ENCODE measurements at places on chromosomes 6 and 20.

DNA sequence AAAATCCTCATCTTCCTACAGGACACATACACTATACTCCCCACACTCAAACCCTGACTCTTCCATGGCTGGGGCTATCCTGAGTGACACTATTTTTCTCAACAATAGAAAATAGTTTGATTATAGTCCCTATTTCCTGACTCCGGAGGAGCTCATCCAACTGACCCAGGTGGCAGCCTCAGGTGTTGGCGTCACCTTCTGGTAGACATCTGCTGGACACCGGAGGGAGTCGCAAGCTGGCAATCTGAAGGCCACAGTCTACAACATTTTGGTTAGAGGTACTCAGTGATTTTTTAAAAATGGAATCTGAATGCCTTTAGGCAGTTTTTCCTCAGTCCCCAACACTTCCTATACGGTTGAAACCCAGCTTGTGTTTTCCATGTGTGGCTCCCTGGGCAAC lies 32.2 kb upstream of the OCSTAMP start:
- DNase-seq = no peak

GRCh38 chr20:13180986-13181889 lies 39.8 kb upstream of the ISM1 start:
- DNase-seq = no peak

DNA sequence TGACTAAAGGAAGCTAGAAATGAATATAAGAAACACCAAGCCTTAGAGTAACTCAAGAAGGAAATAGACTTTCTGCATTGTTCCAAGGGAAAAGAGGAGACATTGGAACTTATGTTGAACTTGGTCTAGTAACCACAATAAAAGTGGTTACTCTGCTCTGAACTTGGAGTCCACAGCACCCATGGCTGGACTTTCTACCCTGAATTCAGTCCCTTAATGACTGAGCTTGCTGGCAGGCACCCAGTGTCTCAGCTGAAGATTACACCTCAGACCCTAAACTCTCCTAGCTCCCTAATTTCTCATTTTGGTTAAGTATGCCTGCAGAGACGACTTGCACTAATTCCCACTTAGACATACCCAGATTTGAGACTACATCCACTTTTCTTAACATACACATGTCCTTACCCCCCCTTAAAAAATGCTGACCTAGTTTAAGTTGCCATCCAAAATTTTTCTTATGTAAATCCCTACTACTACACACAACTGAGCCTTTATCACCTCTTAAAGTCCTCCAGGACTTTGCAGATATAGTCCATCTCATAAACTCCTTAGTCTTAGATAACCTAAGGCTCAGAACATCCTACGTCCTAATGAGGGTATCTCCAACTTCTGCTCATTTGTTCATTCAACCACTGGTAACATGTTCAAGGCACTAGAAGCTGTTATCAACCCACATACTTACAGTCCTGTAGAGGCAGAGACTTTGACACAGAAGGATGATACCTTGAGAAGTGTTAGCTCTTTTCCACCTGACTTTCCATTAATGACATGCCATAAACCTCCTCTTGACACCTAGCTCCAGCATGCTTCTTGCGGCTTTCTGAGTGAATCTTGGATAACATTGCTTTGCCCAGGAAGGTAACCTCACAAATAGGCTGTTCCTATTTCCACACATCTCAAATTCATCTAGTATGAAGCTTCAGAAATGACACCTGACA lies 129.8 kb downstream of the ALDH8A1 start:
- DNase-seq = no peak

- no peak for DNase-seq
These were observed 15.7 kb downstream of the MANEA start for GRCh38 chr6:95593025-95593424.

GRCh38 chr6:73710470-73710869 lies 14.5 kb downstream of the CD109 start:
- DNase-seq = no peak

DNA sequence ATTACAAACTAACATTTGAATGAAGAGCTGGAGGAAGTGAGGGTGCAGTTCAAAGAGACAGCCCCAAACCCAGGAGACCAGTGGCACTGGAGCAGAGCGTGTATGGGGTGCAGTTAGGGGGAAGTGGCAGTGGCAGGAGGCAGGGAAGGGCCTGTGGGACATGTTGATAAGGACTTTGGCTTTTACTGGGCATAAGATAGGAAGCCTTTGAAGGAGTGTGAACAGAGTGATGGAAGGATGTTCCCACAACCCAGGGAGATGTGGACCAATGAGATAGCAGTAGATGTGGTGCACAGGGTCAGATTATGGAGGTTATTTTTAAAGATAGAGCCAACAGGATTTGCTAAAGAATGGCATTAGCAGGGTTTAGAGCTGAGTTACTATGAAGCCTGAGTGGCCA lies 56.4 kb downstream of the AIG1 start:
- no peak for DNase-seq

GRCh38 chr6:54846857-54847674 lies 495 bp downstream of the FAM83B start:
- no peak for DNase-seq

GRCh38 chr20:33423141-33423834 lies 20.3 kb downstream of the SNTA1 start:
- no peak for DNase-seq

- no peak for DNase-seq
These were observed 52.3 kb upstream of the HFE start for GRCh38 chr6:26034905-26035304.

DNA sequence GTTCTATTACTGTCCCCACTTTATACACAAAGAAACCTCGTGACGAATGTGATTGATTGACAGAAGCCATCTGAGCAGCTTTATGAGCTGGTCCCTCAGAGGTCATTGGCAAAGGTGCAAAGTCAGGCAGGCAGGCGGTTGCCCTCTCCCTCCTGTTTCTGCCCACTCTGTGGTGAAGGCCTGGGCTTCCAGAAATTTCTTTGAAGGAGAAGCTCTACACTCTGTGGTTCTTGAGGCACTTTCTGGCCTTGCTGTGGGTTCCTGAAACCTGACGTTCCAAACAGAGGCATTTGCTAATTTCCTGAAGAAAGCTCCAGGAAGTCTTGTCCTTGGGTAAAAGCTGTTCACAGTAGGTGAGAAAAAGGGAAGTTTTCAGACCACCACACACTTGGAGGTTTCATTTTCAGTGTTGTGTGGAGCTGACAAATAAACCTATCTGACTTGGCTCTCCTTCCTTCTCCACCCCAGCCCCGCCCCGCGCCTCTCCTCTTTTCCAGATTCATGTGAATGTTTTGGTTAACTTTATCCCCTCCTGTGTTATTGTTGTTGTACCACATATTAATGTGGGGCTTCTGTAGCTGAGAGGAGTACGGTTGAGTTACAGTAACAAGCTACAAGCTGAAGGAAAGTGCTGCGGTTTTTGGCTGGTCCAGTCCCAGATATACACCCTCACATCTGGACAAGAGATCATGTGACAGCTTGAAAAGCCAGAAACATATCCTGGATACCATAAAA lies 274.1 kb downstream of the CLIC5 start:
- no peak for DNase-seq

- peak; percentile 64 for DNase-seq
These were observed 65.2 kb downstream of the CDS2 start for GRCh38 chr20:5191829-5192569.

DNA sequence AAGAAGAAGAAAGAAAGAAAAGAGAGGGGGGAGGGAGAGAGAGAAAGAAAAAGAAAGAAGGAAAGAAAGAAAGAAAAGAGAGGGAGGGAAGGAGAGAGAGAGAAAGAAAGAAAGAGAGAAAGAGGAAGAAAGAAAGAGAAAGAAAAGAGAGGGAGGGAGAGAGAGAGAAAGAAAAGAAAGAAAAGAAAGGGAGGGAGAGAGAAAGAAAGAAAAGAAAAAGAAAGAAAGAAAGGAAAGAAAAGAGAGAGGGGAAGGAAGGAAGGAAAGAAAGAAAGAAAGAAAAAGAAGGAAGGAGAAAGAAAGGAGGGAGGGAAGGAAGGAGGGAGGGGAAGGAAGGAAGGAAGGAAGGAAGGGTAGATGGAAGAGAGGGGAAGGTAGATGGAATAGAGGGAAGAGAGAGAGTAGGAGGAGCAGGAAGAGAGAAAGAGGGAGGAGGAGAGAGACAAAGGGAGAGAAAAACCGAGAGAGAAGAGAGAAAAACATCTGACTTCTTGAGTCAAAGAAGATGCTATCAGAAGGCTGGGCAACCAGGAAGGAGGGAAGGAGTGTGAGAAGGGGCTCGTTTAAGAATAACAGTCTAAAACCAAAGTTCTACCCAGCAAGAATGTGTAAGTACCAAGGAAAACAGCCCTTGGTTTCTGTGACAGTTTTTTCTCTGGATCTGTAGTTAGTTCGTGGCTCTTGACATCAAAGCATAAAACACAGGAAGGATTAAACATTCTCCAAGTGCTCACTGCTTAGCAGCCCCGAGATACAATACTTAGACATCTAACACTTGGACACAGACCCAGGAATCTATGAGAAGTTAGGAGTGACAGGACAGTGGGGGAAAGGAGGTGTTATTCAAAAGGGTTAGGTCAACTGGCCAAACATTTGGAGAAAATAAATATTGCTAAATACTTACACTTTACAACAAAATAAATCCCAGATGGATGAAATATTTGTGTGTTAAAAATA lies 131.9 kb upstream of the STMND1 start:
- no peak for DNase-seq

DNA sequence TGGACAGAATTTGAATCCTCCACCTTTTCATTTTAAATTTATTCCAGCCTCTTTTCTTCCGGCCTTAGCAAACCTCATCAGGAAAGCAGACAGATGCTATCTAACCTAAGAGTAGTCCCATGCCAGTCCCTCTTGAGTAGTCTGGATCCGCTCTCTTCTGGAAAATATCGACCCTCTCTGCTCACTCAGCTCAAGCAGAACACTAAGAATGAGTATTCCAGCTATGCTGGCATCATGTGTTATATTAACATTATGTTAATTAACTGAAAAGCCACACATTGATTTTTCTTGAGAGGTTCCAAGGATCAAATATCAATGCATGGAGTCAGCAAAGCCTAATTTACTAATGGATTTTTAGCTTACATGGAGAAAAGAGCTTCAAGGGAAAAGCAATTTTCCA lies 161.4 kb downstream of the ID4 start:
- DNase-seq = no peak

DNA sequence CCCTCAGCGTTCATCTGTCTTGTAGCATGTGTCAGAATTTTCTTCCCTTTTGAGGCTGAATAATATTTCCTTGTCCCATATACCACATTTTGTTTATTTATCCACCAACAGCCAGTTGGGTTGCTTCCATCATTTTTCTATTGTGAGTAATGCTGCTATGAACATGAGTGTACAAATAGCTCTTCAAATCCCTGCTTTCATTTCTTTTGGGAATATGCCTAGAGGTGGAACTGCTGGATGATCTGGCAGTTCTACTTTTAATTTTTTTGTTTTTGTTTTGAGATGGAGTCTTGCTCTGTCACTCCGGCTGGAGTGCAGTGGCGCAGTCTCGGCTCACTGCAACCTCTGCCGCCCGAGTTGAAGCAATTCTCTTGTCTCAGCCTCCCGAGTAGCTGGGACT lies 64.7 kb downstream of the SASH1 start:
- no peak for DNase-seq

- DNase-seq = no peak
These were observed 102.1 kb downstream of the KCNB1 start for GRCh38 chr20:49380337-49380780.

GRCh38 chr20:63831646-63831992 lies 555 bp upstream of the ZBTB46 start:
- no peak for DNase-seq

DNA sequence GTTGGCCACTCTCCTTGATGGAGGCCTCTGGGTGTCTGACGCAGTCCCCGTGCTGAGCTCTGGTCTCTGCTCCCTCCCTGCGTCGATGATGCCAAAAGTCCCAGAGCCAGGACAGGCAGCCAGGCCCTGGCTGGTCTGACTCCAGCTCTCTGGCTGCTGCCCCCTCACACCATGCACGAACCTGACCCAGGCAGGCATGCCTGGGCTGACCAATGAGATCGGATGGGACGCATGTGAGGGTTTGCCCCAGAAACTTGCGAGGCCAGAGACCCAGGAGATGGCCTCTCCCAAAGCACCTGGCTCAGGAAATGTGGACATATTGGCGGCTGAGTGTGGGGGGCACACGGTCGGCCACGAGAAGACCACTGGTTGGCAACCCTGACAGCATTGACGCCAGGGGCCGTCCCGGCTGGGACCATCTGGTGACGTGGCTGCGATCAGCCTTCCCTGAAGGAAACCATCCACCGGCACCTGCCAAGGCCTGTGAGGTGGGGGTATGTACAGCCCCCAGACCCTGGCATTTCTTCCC lies 51.2 kb upstream of the FRMD1 start:
- no peak for DNase-seq

DNA sequence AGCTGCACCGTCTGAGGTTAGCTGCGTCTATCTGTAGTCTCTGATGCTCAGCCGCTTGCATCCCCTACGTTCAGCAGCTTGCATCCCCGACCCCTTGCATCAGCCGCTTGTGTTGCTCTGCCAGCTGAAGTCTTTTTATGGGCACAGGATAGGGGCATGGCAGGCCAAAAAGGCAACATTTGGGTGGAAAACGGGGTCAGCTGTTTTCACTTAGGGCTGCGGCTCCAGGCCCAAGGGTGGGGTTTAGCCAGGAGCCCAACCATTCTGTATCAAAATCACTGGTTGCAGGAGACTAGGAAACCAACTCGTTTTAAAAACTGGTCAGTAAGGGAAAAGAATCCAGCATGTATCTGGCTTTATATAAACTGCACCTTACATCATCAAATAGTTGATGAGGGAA lies 49.9 kb downstream of the FAM50B start:
- DNase-seq = no peak

GRCh38 chr6:134063966-134064445 lies 11.6 kb upstream of the SLC2A12 start:
- DNase-seq = peak; percentile 11

Data from GM06990 (cell line).